Choroid plexus epithelial cell (primary cell): ENCODE measurements at places on chromosomes 7 and 10.

GRCh38 chr10:30151581-30152389 is 92.4 kb upstream of the JCAD start:
- DNase-seq = peak; percentile 78

- no peak for DNase-seq
These were observed 101.8 kb upstream of the ELMO1 start for GRCh38 chr7:37550426-37550825.

DNA sequence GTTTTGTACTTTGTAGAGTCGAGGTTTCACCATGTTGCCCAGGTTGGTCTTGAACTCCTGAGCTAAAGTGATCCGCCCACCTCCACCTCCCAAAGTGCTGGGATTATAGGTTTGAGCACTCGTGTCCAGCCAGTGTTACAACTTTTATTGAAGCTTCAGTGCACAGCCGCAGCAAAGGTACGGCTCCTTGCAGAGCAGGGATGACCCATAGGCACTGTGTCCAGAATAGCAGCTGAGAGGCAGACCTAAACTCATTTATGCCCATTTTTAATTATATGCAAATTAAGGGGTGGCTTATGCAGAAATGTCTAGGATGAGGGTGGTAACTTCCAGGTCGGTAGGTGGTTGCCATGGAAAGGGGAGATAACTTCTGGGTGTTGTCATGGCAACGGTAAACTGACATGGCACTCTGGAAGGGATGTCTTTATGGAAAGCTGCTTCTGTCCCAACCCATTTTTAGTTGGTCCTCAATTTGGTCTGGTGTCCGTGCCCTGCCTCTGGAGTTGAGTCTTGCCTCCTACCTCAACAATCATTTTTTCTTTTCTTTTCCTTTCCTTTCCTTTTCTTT is 22.7 kb downstream of the NYAP1 start:
- peak; percentile 22 for DNase-seq

GRCh38 chr10:83605783-83606630 is 533.3 kb upstream of the GHITM start:
- no peak for DNase-seq

GRCh38 chr7:157462419-157462771 is 125.6 kb downstream of the DNAJB6 start:
- no peak for DNase-seq

GRCh38 chr7:106073701-106074100 is 38.4 kb downstream of the SYPL1 start:
- no peak for DNase-seq

DNA sequence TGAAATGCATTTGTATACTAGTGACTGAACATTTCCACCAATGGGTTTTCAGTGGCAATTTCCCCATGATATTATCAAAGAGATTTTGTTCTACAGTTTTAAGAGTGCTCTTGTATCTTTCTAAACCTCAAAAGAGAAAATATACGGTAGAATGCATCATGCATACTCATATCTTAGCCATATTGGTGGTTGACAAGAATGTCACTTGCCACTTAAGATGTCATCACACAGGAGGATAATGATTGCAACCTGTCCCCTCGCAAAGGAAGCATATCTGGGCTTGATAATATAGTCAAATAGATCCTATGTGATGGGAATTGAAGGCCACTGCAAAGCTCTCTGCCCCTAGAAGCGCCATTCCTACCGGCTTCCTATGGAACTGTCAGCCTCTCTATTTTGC is 79.3 kb upstream of the ARMC3 start:
- no peak for DNase-seq

DNA sequence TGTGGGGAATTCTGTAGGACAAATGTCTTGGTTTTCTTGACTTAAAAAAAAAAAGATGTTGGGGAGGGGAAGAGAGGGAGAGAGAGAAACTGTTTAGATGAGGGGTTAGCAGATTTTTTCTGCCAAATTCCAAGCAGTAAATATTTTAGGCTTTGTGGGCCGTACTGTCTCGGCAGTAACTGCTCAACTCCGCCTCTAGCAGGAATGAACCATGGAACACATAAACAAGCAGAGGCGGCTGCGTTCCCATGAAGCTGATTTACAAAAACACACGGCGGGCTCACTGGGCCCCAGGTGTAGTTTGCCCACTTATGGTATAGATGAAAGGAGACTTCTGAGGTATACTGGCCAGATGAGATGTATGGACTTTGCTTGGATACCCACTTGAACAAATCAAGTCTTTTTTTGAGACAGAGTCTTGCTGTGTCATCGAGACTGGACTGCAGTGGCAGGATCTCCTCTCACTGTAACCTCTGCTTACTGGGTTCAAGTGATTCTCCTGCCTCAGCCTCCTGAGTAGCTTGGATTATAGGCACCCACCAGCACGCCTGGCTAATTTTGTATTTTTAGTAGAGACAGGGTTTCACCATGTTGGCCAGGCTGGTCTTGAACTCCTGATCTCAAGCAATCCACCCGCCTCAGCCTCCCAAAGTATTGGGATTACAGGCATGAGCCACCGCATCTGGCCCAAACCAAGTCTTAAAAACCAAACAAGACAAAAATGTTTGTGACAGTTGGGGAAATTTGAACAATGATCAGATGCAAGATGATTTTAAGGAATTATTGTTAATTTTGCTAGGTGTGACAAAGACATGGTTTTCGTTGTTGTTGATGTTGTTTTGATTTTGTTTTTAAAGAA is 9.7 kb upstream of the ADAMTS14 start:
- DNase-seq = peak; percentile 83

DNA sequence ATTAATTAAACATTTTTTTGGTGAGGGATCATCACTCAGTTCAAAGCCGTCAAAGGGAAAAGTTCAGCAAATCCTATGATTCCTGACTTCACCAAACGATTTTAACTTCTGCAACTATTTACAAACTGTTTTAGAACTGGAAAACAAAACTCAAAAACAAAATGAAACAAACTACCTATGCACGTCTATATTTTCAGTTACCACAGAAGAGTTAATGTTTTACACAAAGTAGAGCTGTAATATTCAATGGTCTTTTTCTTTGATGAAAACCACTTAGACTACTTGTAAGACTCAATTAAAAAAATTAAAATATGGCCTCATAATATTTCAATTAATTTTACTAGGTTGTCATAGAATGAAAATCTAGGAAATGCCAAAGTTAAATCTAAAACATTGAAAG is 131.5 kb downstream of the ATE1 start:
- DNase-seq = no peak

DNA sequence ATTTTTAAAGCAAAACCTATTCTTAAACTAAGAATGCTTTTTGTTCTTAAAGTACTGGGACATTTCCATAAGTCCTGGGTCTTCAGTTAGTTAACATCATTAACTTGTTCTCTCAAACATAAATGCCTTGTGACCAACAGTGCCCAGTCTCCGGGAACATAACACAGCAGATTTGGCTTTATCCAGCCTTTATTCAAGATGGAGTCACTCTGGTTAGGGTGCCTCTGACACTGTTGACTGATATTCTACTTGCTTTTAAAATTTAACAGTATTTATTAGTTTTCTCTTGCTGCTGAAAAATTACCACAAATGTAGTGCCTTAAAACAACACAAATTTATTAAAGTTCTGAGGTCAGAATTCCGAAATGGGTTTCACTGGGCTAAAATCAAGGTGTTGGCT is 44.1 kb downstream of the AVL9 start:
- no peak for DNase-seq

- peak; percentile 87 for DNase-seq
These were observed 67.8 kb downstream of the EGFR start for GRCh38 chr7:55086413-55087201.

- DNase-seq = peak; percentile 76
These were observed 78.2 kb downstream of the MGMT start for GRCh38 chr10:129545261-129545660.

- DNase-seq = peak; percentile 77
These were observed 1000.7 kb upstream of the LRRN3 start for GRCh38 chr7:110090110-110090820.

GRCh38 chr10:127228195-127228787 is 31.9 kb upstream of the INSYN2A start:
- DNase-seq = peak; percentile 38

- no peak for DNase-seq
These were observed 6.2 kb downstream of the GATA3 start for GRCh38 chr10:8060704-8061121.

- DNase-seq = no peak
These were observed 113.3 kb downstream of the DOCK4 start for GRCh38 chr7:112092709-112093395.

- no peak for DNase-seq
These were observed at the start of gene GBX1 for GRCh38 chr7:151167197-151167961. Gene GBX1 (minus strand): TSS chr7:151167694. CDS start chr7:151167548, 146 bp downstream.

DNA sequence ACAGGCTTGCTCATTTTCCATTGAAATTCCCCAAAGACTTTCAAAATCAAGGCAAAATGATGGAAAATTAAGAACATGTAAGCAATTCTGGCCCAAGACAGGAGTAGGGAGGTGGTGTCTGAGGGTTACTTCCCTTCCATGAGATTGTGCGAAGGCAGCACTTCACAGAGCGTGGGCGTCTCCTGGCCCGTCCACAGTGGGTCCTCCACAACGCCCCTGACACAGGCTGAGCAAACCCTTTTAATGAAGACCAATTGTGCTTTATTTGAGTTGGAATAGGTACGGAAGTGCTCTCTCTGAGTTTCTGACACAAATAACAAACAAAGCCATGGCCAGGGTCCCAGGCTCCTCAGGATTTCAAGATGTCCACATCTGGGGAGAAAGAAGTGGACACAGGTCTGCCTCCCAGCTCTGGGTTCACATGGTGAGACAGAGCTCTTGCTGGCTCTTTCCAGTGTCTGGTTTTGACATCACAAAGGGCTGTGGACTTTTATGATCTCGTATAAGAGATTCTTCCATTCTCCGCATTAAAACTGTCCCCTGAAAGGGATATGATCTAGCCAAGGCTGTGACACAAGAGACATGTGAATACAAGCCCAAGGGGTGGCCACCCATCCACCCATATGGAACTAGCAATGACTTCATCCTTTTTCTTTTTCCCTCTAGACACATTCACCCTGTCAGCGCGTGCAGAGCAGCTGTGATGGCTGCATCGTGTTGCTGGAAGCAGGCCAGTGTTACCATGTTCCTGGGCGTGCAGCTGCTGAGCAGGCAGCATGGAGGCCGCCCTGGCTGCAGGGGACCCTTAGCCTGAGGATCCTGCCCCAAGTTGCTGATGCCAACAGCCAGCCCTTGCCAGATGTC is 145.6 kb downstream of the ADAM12 start:
- peak; percentile 95 for DNase-seq

GRCh38 chr7:31688996-31689395 is 2.0 kb downstream of the PPP1R17 start:
- DNase-seq = no peak

GRCh38 chr10:18532881-18533535 is 118.4 kb downstream of the NSUN6 start:
- no peak for DNase-seq

GRCh38 chr10:8069627-8070026 is 15.1 kb downstream of the GATA3 start:
- no peak for DNase-seq

GRCh38 chr7:11758627-11759111 is 73.3 kb downstream of the THSD7A start:
- peak; percentile 42 for DNase-seq

- DNase-seq = no peak
These were observed 48.4 kb downstream of the UNCX start for GRCh38 chr7:1281068-1281467.

- DNase-seq = no peak
These were observed 75.1 kb upstream of the KIAA1217 start for GRCh38 chr10:24133835-24134234.

GRCh38 chr10:129525401-129525801 is 58.4 kb downstream of the MGMT start:
- peak; percentile 76 for DNase-seq

DNA sequence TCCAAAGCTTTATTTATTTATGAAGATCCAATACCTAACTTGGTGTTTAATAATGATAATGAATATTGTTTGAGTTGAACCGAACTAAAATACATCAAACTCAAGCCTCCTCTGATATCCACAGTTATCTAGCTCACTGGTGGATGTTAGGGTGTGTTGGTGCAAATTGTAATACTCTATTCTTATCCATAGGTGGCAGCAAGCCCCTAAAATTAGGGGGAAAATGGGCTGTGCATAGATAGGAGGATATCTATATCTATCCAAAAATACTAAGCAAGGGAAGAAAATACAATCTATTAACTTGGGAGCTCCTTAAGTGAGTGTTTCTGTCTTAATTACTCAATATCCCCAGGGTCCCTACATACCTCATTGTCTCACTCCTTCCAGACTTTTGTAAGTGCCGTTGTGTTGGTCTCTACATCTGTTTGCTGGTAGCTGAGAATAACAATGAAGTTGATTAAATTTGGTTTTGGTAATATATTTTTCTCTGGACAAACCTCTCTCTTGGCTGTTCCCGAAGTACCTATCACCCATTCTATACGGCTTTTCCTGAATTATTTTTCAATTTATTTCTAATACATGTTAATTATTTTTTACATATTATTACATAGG is 55.0 kb upstream of the VWDE start:
- peak; percentile 73 for DNase-seq

GRCh38 chr7:70498232-70498992 is 633.5 kb upstream of the GALNT17 start:
- no peak for DNase-seq

DNA sequence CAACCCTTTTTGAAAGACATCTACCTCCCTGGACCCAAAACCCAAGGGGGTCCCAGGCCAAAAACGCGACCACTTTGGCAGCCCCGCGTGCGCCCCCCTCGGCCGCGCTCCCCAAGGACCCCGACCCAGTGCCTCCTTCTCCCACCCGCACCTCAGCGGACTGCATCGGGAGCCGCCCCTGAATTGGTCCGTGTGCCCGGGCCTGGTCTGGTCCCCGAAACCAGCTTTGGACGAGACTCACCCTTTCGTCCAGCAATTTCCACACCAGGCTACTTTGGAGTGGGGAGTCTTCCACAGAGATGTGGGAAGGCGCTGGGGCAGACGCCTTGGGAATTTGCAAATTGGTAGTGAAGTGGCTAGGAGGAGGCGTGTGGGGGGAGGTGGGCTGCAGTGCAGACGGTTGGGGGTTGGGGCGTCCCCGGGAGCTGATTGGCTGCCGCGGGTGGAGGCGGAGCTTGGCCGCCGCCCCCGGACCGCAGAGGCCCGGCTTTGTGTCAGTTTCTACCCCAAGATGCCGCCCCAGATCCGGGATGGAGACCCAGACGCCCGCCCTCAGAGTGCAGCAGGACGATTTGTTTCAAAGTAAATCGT is 16.9 kb downstream of the TCAF1 start:
- peak; percentile 84 for DNase-seq

GRCh38 chr7:127768241-127768640 is 116.2 kb downstream of the SND1 start:
- no peak for DNase-seq
